Colonic mucosa (tissue), 4 donors: ENCODE measurements at places on chromosomes 12 and 14. TPM values are rescaled to one million over a fixed set of nuclear protein-coding genes. Genes with fewer than 3 reads are reported as not detected.

The GNPNAT1 gene
- total RNA-seq: 34.3 TPM

The C12orf56 gene
- 0.74 TPM for total RNA-seq

The SERPINA5 gene
- 2.9 TPM for total RNA-seq

The RNASE7 gene
- 0.30 TPM for total RNA-seq

The RPAP3 gene
- total RNA-seq: 16.7 TPM

The PITPNM2 gene
- 9.3 TPM for total RNA-seq

The SAMD15 gene
- 0.72 TPM for total RNA-seq

The ARPC3 gene
- 252 TPM for total RNA-seq

DNA sequence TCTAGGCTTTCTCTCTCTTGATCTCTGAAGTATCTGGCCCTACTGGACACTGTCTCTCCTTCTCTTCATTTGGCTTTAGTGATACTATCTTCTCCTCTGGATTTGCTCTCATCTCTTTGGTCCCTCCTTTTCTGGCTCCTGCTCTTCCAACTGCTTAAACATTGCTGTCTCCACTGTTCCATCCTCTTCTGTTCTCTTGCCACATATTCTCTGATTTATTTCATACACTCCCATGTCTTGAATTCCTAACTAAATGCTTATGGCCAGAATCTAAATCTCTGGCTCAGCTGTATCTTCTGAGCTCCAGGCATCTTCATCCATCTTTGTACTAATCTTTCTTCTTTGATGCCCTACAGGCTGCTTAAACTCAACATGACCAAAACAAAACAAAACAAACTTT lies 25.5 kb upstream of the PCED1B start:
- no peak for DNase-seq

GRCh38 chr14:95231966-95232633 lies 74.8 kb upstream of the DICER1 start:
- peak; percentile 62 for DNase-seq

DNA sequence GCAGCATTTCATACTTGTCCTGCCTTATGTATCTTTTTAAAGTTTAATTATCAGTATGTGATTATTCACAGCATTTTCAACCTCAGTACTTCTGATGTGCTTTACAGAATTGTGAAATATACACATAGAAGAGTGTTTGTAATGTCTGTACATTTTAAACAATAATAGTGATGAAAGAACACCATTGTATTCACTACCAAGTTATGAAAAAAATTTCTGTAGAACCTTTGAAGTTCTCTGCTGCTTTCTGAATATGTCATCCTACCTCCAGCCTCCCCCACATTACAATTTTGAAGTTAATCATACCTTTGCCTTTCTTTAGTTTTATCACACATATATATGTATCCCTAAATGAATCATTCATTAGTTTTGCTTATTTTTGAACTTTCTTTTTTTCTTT lies 24.8 kb downstream of the FRMD6 start:
- no peak for DNase-seq

GRCh38 chr14:71089971-71090370 lies 182.7 kb downstream of the PCNX1 start:
- DNase-seq: no peak

DNA sequence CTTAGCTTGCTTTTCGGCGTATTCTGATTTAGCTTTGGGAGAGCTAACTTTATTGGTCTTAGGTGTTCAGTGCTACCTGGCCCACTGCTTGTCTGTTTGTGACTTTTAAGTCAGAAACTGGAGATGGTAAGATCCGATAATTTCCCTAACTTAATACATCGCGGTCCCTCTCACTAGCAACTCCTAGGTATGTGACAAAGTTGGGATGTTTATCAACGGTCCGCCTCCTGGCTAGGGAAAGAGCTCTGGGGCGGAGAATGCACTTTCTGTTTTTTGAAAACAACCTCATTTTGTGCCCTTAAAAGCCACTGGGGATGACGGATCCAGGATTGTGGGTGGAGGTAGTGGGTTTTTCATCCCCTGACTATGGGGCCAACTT lies 1.2 kb downstream of the CDKN1B start:
- DNase-seq: no peak

GRCh38 chr12:47545938-47546609 lies 159.8 kb downstream of the RPAP3 start:
- no peak for DNase-seq

GRCh38 chr12:97359021-97359690 lies 103.4 kb upstream of the RMST start:
- DNase-seq: no peak

DNA sequence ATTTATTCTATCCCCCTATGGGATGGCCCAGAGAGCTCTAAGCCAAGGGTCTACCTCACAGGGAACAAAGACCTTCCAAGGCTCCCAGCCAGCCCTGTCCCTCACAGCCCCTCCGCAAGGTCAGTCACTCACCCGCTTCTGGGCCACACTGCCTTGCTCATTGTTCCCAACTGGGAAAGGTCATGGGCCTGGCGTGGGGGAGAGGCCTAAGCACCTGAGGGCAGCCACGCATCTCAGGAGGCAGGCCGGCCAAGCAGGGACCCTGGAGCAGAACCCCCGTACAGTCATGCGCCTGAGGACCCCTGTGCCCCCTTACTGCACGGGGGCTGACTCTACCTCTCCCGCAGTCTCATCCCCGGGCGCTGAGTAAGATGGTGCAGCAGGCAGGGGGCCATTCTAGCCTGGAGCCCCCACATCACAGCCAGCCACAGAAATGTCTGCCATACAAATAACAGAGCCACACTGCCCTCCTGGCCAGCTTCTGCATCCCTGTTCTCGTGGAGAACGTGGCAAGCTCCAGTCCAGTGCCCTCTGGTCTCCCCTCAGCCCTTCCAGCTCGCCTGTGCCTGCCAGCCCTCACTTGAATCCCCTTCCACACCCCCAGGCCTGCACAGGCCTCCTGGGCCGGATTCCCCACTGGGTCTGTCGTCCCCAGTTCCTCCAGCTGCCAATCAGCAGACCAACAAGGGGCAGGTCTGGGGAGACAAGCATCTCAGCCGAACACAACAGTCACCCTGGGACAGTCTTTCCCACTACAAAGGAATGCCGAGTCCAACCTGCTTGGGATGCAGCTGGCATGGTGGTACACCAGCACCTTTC lies 16.3 kb downstream of the CCDC85C start:
- no peak for DNase-seq

GRCh38 chr12:29889737-29890136 lies 106.0 kb upstream of the TMTC1 start:
- DNase-seq: peak; percentile 41

GRCh38 chr12:44015333-44015941 lies 179.6 kb downstream of the TMEM117 start:
- no peak for DNase-seq

- no peak for DNase-seq
These were observed 5.7 kb downstream of the RASAL1 start for GRCh38 chr12:113129664-113130456.

DNA sequence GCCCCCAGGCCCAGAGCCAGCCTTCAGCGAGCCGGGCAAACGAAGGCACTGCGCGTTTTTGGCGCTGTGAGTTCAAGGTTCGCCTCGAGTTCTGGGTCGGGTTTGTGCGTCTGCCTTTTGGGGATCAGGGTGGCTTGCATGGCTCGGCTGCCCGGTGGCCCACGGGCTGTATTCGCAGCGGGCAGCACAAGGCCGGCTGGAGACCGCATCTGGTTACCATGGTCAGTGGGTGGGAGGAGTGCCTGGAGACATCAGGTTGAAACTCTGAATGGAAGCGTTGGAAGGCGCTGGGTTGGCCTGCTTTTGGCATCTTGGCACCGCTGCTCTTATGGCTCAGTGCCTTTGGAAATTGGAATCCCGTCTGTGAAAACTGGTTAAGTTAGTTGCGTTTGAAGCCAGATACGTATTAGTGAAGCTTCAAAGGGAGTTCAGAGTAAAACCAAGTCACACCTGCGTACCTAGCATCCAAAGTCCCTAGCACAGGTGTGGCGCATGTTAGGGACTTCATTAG lies 50.9 kb downstream of the SNAPC1 start:
- no peak for DNase-seq

DNA sequence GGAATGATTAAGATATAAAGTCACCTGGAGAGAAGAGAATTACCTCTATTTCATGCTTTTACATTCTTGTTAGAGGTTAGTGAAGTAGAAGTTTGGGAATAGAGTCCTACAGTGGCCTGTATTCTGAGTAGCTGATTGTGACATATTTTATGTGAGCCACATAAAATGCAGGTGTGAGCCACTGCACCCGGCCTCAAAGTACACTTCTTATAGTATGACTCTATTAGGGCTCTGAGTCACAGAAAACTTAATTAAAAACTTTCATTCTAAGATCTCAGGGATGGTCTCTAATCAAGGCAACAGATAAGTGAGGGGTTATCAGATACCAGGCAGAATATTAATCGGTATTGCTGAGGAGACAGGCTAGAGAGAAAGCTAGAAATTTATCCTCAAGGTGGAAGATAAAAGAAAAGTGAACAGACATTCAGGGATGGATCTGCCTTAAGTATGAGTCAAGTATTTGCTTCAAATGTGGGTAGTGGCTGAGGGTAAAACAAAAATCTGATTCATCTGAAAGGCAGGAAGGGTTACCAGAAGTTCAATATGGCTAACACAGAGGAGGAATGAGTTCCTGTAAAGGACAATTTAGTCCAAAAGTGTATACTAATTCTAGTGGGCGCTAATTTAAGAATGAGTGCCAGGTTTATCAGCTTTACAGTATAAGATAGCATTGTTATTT lies 5.5 kb upstream of the G2E3 start:
- DNase-seq: no peak

GRCh38 chr14:42947991-42948390 lies 1341.3 kb downstream of the LRFN5 start:
- DNase-seq: no peak

DNA sequence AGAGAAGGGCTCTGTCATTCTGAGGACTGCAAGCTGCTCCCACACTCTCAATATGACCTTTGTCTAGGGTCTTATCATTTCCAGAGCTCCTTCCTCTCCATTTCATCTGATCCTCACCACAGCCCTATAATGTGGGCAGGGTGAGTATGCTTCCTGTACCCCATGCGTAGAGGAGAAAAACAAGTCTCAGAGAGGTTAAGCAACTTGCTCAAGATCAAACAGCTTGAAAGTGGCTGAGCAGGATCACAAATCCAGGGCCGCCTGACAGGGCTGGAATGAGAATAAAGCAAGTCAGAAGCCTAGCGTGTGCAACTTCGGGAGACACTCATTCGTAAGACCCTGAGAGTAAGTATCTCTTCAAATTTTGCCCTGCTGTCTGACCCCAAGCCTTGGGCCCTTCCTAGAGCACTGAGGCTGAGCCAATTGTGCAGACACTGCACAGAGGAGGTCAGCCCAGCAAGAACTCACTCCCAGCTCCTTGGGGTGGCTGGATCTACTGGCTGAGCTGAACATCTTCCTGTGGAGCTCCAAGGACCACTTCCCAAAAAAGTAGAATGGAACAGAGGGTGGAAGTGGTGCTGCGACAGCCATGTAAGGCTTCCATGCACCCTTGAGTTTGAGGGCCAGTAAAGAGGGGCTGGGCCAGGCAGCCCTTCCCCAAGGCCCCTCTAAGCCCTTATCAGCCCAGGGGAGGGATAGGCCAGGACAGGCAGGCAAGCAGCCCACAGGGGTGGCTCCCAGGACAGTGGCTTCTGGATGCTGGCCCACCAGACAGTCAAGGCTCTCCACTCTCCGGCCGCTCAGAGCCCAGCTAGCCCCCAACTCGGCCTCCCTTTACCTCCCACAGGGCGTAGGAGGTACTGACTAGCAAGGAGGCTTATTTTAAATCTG lies 10.5 kb downstream of the ZFP36L1 start:
- no peak for DNase-seq

DNA sequence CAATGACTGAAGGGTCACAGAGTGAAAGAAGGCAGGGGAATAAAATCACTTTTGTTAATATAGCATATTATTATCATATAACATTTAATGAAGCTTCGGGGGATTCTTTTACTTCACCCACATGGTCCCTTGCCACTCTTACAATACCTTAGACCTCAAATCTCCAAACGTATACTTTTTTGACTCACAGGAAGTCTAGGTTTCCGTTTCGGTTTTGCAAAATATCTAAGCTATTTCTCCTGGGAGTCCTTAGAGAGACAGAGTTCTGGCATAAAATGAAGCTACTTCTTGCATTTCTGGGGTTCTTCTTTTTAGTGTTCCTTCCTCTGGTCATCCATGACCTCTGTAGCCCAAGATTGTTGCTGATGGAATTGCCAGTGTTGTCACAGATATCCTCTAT lies 590.5 kb upstream of the ATP2B1 start:
- DNase-seq: no peak

- no peak for DNase-seq
These were observed 12.5 kb downstream of the PLEKHG6 start for GRCh38 chr12:6322969-6323339.
